ENCODE measurements at places on chromosomes 3 and 15.

DNA sequence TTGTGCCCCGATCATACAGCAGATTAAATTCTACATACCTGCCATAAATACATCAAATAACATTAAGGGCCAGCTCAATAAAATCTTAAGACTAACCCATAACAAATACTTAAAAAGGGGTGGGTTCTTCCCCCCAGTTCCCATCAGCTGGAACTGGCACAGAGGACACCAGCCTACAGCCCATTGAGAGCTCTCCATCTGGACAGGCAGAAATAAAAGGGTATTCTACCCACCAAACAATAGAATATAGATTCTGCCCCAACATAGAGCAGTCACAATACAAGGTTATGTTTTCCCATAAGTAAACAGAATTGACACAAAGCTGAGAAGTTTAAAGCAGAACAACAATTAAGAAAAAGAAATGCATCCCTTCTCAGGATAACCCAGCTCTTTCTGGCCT, 11.9 kb downstream of the CPOX start:
- no peak for DNase-seq

GRCh38 chr3:113038328-113038727, 47.5 kb downstream of the GTPBP8 start:
- DNase-seq: no peak

- no peak for DNase-seq
Measured at GRCh38 chr15:88337993-88338392, 81.5 kb upstream of the NTRK3 start.

- DNase-seq: no peak
Measured at GRCh38 chr15:48176112-48176511, 2.0 kb downstream of the MYEF2 start.

DNA sequence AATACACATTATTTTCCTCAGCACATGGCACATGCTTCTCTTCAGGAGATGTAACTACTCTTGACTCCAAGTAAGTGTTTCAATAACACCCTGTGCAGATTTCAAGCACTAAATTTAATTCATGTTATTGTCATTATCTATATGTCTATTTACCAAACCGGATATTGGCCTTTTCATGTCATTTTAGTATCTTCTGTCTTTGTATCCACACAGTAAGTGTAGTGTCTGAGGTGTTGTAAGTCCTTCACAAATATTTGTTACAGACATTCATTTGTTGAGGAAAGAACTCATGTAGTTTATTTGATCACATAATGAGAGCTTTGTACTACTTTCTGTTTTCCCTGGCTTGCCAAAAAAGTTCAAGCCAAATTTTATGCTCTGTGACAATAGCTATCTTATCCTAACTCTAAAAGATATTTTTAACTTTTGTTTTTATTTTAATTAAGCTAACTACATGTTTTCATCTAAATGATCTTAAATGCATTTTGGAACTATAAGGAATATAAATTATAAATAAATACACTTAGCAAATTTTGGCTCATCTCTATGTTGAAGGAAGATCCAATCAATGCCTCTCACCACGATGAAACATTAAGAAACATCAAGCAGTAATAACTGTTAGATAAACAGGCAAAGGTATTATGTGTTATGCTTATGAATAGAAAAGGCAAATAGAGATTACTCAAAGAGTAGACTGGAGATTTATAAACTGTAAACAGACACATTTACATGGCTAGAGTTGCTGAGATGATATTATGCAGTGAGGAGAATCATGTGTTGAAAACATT, 48.3 kb downstream of the SPTSSB start:
- DNase-seq: no peak

DNA sequence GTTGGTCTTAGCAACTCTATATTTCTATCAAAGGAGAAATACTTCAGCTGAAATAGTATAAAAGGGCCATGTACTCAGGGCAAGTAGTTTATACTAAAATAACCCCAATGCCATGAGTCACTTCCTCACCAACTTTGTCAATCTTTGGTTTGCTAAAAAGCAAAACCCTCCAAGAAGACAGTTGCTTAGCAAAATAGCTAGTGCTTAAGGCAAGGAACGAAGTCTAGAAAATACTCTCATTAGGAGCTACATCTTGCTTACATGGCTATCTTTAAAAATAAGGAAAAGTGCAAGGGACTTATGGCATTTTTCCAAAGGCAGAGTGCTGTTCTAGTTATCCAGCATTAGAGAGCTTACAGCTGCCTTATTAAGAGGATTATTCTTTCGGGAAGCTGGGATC, 28.4 kb downstream of the P3H2 start:
- no peak for DNase-seq

DNA sequence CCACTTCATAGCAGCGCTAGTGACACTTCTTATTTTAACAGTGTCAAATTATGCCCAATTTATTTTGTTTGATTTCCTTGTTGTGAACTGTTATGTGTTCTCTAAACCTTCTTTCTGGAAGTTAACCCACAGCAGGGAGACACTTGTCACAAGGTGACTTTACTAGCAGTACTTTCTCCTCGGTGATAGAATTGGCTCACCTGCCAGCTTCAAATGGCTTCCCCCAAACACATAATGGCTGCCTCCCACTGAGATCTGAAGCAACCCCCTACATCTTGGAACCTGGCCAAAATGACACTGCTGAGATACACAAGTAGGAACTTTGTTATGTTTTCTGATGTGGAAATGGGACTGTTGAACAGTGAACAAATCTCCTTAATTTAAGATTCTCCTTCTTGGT, 238.8 kb upstream of the DPH6 start:
- DNase-seq: no peak

- DNase-seq: no peak
Measured at GRCh38 chr3:54889731-54890130, 38.1 kb downstream of the LRTM1 start.

GRCh38 chr3:31422237-31422636, 110.5 kb upstream of the STT3B start:
- peak; percentile 37 for DNase-seq

DNA sequence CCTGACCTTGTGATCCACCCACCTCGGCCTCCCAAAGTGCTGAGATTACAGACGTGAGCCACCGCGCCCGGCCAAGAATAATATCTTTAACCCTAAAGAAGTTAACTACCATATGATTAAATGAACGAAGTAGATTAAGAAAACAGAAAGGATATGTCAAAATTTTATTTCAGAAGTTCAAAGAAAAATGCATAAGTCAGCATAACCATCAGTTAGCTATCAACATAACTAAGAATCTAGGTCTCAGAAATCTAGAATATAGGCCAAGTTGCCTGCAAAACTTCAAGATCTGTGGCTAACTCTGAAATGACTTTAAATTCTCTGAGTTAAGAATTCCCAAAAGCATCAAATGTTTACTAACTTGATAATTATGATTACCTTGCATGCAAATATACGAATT, 38.0 kb downstream of the INO80 start:
- no peak for DNase-seq

GRCh38 chr3:56616478-56617006, 59.6 kb downstream of the CCDC66 start:
- no peak for DNase-seq

DNA sequence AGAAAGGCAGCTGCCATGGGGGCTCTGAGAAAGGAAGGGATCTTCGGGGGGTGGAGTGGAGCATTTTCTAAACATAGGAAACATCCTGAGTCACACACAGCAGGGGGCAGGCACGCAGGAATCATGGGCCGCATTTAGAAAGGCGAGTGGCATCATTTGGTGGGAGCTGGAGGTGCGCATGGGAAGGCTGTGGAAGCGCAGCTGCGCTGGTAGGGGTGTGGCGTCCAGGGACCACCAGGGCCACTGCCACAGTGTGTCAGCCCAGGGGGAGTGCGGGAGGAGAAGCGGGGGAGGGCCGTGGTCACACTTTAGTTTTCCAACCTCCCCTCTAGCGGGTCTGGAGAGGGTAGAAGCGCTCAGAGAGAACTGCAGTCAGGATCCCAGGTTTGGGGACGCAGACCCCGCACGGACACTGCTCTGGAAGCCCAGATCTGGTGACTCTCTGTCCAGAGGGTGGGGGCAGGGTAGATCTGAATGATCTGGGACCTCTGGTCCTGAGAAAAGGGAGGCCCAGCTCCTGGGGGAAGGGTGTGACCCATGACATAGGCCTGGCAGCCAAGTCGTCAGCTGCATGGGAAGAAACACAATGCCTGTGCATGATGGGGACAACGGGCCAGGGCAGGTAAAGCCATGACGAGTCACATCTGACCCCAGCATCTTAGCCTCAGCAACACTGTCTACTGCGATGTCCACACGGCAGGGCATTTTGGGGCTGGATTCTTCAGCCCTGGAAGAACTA, 88.0 kb upstream of the IQSEC1 start:
- no peak for DNase-seq

- peak; percentile 32 for DNase-seq
Measured at GRCh38 chr3:121998030-121998580, 23.9 kb downstream of the ILDR1 start.

GRCh38 chr3:179622023-179622422, 17.4 kb downstream of the NDUFB5 start:
- no peak for DNase-seq

DNA sequence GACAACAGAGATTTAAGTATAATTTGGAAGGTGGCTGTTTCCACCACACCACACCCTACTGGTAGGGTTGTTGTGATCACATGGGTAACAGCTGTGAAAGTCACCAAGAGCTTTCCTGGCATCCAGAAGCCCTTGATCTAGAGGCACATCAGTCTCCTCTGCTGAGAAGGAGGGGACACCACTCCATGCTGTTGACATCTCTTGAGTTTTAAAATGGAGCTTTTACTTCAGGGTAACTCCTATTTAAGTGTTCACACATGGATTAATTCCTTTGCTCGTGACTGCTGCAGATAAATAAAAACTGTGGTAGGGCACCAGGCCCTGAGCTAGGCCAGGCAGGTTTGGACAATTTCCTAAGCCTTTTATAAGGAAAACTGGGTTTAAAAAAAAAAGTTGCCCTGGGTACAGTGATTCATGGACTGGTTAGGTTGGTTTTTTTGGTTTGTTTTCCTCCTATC, 7.5 kb downstream of the EXOSC7 start:
- no peak for DNase-seq

GRCh38 chr3:177994976-177995375, 541.3 kb upstream of the KCNMB2 start:
- no peak for DNase-seq

DNA sequence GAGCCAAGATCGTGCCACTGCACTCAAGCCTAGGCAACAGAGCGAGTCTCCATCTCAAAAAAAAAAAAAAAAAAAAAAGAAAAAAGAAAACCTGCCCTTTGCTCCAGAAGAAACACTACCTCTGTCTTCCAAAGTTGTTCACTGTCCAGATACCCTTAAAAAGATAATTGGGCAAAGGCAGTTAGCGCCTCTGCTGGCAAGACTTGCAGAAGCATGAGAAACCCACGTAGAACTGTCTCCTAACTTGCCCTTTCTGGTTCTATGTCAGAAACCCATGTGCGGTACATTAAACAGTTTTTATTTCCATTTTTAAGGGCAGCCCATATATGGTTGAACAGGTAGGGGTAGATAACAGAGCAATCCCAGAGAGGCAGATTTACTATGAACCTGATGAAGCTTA, 1026.4 kb downstream of the ROBO2 start:
- DNase-seq: no peak

- DNase-seq: no peak
Measured at GRCh38 chr3:173819368-173819767, 421.8 kb downstream of the NLGN1 start.

GRCh38 chr3:169382309-169382708, 281.2 kb downstream of the MECOM start:
- no peak for DNase-seq

- DNase-seq: no peak
Measured at GRCh38 chr15:101204739-101205535, 46.9 kb downstream of the CHSY1 start.

- no peak for DNase-seq
Measured at GRCh38 chr3:31343075-31343474, 189.7 kb upstream of the STT3B start.

DNA sequence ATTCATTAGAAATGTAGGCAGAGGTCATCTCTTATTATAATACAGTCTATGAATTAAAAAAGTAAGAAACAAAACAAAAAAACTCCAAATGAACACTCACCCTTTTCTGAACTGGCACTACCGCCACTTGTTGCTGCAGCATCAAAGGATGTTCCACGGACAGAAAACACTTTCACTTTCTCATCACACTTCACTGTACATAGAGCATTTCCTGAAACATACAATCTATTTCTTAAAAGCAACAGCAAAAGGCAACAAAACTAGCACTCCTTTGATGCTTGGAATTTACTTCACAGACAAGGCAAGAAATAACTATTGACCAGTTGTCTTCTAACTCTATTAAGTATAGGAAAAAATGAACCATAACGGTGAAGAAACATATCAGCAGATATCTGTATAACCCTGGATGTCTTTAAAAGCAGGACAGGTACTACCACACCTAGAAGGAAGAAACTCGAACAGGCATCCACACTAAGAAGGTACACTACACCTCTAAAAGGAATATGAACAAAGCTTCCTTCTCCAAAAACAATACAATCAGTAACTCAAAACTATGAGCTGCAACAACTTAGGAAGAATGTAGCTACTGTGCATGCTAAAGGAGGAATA, 24.9 kb downstream of the ETFA start:
- peak; percentile 30 for DNase-seq

DNA sequence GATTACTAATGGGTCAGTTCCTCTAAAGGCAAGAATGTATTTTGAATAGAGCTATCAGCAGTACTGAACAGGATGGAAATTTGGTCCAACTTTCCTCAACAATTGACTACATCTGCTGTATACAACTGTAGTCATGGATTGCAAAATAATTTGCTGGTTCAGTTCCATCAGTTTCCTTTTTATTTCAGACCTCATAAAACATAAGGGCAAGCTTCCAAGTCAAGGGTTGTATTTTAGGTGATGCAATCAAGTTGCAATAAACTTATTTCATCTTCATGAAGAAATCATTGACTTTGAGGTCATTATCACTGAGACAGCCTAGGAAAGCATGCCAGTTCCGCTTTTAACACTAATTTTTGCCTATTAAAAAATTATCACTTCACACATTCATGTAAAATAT, 90.4 kb upstream of the TSEN2 start:
- peak; percentile 95 for DNase-seq

DNA sequence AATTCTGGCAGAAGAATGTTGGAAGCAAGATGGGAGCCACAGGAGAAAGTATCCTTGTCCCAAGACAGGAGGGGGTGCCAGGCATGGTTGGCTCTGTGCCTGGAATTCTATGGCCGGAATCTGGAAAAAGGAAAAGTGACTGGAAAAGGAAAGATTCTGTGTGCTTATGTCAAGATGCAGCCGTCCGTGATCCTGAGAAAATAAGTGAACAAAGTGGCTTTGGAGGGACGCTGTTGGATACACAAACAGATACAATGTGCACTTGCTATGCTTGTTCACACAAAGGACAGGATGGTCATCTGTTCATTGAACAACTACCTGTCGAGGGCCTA, 28.5 kb upstream of the MUC20 start:
- DNase-seq: no peak

- no peak for DNase-seq
Measured at GRCh38 chr3:126558336-126559071, at the start of gene C3orf22. Gene C3orf22 (minus strand): TSS chr3:126558932. CDS start chr3:126553390, 5,542 bp downstream.

GRCh38 chr15:81151389-81151788, 17.3 kb downstream of the CFAP161 start:
- no peak for DNase-seq

DNA sequence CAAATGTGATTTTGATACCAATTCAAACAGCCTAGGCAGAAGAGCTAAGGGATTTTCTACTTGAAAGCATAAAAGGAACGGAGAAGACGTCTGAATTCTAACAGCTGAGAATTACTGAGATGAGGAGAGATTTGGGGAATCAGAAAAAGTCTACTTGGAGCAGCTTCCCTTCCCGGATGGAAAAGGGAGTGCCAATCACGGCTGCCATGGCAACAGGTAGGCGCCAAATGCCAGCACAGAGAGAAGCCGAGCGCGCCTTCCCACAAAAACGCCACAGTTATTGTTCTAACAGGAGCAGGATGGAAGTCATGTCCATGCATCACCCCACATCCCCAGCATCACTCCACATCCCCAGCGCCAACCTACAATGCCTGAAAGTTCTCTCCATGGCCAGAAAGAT, 63.5 kb upstream of the PRR20G start:
- DNase-seq: no peak
